Thymus (tissue), 14 donors: ENCODE measurements at places on chromosomes 6 and 20.
A peak's percentile ranks its signal among the peaks of the same experiment; 100 is the strongest.

DNA sequence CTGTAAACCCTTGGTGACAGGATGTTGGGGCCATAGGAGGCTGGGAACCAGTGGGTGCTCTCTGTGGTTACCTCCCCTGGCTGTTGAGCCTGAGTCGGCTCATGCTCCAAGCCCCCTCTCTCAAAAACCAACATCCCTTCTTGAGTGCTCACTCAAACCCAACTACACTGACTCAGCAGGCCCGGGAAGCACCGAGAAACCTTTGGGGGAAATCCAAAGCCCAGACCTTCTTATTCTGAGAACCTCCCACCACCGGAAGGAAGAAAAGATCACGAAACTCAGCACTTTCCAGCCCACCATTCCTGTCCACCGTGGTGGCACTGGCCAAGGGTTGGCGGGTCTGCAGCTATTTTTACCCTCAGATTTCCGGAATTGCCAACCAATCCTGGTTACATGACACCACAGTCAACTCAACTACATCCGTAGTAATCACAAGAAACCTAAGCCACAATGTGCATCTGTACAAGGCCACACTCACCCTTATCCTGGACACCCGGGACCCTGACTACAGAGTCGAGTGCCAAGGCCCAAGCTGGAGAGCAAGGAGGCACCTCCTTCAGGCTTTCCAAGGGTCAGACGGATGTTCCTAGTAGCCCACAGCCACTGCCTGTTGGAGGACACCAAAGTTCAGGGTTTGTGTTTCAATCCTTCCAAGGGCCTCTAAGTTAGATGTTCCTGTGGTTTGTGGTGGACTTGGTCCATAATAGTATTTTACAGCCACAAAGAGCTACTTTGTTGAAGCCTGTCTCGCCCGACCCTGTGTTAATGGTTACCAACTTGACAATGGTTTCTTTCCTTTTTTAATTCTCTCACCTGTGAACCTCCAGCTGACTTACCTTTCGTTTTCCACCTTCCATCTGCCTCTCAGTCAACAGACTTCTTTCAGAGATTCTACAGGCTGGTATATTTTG lies 317.0 kb downstream of the CDC5L start:
- no peak overlapping the region for H3K27ac ChIP-seq
- no peaks in the 10 kb centered on the region for H3K36me3 ChIP-seq
- no peaks in the 10 kb centered on the region for H3K27me3 ChIP-seq
- DNase-seq = no peak

GRCh38 chr20:33401184-33401920 lies at the start of gene CDK5RAP1:
Gene CDK5RAP1, minus strand, starts transcription at chr20:33401519. Its CDS starts 4,455 bp downstream, at chr20:33397064.
- peak within 1 kb of the TSS; percentile 58 for H3K27ac ChIP-seq
- H3K4me1 ChIP-seq = peaks cover 16% of the 10 kb centered on the region
- DNase-seq = peak; percentile 91
- peak within 1 kb of the TSS; percentile 85 for H3K4me3 ChIP-seq
- no peaks in the 10 kb centered on the region for H3K27me3 ChIP-seq

- H3K27me3 ChIP-seq = no peaks in the 10 kb centered on the region
- no peak for DNase-seq
- no peak overlapping the region for H3K4me3 ChIP-seq
Observed at GRCh38 chr6:44572346-44572745, 184.8 kb downstream of the CDC5L start.

DNA sequence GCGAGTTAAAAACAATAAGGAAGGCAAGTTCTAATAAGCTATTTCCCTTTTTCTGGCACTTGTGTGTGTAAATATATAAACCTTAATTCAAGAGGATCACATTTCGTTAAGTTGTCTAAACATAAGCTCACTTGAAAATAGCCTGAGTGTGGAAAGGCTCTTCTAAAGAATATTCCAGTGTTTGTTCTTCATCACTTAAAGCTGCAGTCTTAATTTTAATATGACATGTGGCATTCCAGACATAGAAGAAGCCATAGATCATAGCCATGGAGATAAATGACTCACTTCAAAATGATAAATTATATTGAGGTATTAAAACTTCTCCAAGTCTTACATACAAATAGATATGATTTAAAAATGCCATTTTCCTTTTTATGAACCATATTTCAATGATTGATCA lies 42.1 kb downstream of the IYD start:
- no peaks in the 10 kb centered on the region for H3K4me1 ChIP-seq
- H3K4me3 ChIP-seq = no peak overlapping the region
- no peaks in the 10 kb centered on the region for H3K36me3 ChIP-seq
- no peak for DNase-seq
- peaks cover 33% of the 10 kb centered on the region for H3K27me3 ChIP-seq

DNA sequence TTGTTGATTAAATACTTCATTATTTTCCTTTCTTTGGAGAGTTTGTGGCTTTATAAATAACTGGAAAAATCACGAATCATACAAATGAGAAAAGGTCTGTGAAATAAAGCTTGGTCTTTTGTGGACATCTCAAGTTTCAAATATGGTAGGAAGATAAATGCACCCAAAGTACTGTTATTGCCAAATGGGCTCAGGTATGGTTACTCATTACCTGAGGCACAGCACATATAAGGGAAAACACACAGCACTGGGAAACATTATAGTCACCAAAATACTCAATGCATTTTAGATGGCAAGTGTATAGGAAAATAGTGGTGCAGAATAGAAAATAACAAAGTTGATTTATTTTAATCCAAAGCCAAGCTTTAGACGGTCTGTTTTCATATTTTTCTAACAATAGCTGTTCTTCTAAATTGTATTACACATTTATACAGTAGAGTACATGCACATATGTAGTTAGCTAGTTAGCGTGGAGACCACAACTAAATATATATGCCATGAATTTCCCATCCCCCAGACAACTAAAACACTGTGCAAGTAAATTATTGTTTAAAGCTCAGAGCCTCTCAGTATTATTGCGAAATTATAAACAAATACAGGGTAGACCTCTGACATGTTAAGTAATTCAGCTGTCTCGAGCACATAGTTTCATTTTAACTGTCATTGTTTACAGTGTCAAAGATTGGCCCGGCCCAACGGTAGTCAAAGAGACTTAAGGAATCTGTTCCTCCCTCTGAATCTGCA lies 336.0 kb downstream of the SYNE1 start:
- peak overlapping the region; percentile 83 for H3K27ac ChIP-seq
- H3K4me3 ChIP-seq = peak overlapping the region; percentile 68
- DNase-seq = no peak
- no peaks in the 10 kb centered on the region for H3K36me3 ChIP-seq

- no peak for DNase-seq
- H3K27ac ChIP-seq = no peak overlapping the region
- no peaks in the 10 kb centered on the region for H3K36me3 ChIP-seq
- no peak overlapping the region for H3K4me3 ChIP-seq
- no peaks in the 10 kb centered on the region for H3K4me1 ChIP-seq
Observed at GRCh38 chr6:117441824-117442264, 16.1 kb upstream of the ROS1 start.

DNA sequence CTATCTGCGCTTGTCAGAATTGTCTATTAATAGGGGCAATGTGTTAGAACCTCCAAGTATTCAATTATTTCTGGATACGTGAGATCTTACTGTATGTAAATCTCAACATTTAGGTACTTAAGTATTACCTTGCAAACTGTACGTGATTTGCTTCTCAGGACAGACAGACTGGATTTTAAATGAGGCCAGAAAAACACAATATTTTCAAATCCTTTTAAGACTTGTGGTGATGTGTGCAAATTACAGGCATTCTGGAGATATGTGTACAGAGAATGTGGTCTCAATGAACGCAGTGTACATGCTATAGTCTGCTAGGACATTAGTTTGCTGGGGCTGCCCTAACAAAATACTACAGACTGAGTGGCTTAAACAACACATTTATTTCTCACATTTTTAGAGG lies 16.9 kb downstream of the CCR6 start:
- H3K4me1 ChIP-seq = no peaks in the 10 kb centered on the region
- H3K27ac ChIP-seq = no peak overlapping the region
- H3K36me3 ChIP-seq = no peaks in the 10 kb centered on the region
- no peak for DNase-seq
- H3K27me3 ChIP-seq = no peaks in the 10 kb centered on the region

DNA sequence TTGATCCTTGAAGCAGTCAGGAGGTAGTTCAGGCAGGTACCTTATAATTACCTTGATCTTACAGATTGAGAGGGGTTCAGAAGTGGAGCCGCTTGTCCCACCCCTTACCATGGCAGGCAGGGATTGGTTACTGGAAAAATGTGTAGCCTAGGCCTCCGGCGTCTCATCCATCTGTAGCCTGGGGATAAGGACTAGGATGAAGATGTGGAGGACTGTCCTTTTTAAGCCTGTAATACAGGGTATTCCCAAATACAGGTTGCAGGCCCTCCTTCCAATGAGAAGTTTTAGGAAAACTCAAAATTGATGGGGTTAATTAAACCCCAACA lies 2.8 kb downstream of the HMGA1 start:
- H3K4me3 ChIP-seq = no peak overlapping the region
- H3K36me3 ChIP-seq = peaks cover 57% of the 10 kb centered on the region
- no peak overlapping the region for H3K27ac ChIP-seq
- no peaks in the 10 kb centered on the region for H3K27me3 ChIP-seq

GRCh38 chr20:39342463-39342862 lies 380.3 kb downstream of the DHX35 start:
- no peak overlapping the region for H3K4me3 ChIP-seq
- H3K36me3 ChIP-seq = no peaks in the 10 kb centered on the region
- no peaks in the 10 kb centered on the region for H3K27me3 ChIP-seq
- no peak overlapping the region for H3K27ac ChIP-seq
- DNase-seq = no peak

DNA sequence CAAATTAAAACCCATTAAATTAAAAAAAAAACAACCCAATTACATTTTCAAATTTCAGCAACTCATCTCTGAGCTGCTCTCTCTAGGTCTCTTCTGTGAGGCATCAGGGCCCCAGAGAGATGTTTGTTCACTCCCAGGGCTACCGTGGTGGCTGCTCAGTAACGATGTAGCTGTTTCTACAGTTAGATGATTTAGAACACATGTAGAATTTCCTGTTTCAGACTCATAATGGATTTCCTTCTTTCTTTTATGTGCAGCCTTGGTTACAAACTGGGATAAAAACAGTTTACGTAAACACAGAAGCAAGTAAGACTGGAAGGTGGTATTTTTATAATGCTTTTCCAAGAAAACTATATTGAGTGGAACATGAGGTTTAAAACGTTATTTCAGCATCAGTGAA lies 116.1 kb upstream of the CCN2 start:
- H3K27ac ChIP-seq = no peak overlapping the region
- H3K36me3 ChIP-seq = no peaks in the 10 kb centered on the region
- DNase-seq = no peak
- no peaks in the 10 kb centered on the region for H3K4me1 ChIP-seq
- H3K27me3 ChIP-seq = no peaks in the 10 kb centered on the region

DNA sequence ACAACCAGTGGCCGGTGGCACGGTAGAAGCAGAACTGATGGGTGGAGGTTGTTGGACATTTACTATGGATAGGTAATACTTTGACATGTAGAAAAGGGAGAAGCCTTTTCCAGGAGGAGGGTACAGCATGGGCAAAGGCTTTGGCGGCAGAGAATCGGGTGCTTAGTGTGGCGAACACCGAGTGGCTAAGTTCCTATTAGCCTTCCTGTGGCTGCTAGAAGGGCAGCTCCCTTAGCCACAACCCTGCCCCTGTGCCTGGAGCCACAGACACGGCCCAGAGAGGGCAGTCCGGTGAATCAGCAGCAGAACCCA lies 37.9 kb upstream of the TGM2 start:
- no peaks in the 10 kb centered on the region for H3K4me1 ChIP-seq
- H3K27me3 ChIP-seq = no peaks in the 10 kb centered on the region
- H3K27ac ChIP-seq = no peak overlapping the region
- no peaks in the 10 kb centered on the region for H3K36me3 ChIP-seq
- no peak overlapping the region for H3K4me3 ChIP-seq

- H3K36me3 ChIP-seq = no peaks in the 10 kb centered on the region
- DNase-seq = no peak
- H3K4me1 ChIP-seq = no peaks in the 10 kb centered on the region
- no peaks in the 10 kb centered on the region for H3K27me3 ChIP-seq
Observed at GRCh38 chr6:15441215-15441868, 195.5 kb downstream of the JARID2 start.

DNA sequence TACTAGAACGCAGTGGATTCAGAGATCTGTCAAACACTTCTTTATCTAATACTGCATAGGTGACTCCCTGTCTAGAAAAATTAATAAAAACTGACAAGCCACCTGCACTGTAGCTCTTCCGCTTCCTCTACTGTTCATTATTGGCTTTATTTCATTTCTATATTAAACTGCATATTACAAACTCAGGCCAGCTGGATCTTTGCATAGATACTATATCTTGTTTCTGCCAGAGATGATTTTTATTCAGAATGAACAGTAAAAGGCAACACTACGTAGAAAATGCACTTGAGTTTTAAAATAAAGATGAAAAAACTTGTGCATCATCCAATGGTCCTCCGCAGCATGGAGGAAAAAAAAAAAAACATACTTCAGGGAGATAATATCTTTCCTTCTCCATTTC lies 508.3 kb downstream of the PRKN start:
- no peak for DNase-seq
- H3K36me3 ChIP-seq = no peaks in the 10 kb centered on the region
- no peaks in the 10 kb centered on the region for H3K4me1 ChIP-seq
- H3K27me3 ChIP-seq = no peaks in the 10 kb centered on the region
- no peak overlapping the region for H3K27ac ChIP-seq
- H3K4me3 ChIP-seq = no peak overlapping the region

- H3K27ac ChIP-seq = no peak overlapping the region
- no peak for DNase-seq
- H3K27me3 ChIP-seq = no peaks in the 10 kb centered on the region
- no peak overlapping the region for H3K4me3 ChIP-seq
- no peaks in the 10 kb centered on the region for H3K36me3 ChIP-seq
- H3K4me1 ChIP-seq = no peaks in the 10 kb centered on the region
Observed at GRCh38 chr20:60485012-60485760, 527.0 kb downstream of the CDH26 start.

DNA sequence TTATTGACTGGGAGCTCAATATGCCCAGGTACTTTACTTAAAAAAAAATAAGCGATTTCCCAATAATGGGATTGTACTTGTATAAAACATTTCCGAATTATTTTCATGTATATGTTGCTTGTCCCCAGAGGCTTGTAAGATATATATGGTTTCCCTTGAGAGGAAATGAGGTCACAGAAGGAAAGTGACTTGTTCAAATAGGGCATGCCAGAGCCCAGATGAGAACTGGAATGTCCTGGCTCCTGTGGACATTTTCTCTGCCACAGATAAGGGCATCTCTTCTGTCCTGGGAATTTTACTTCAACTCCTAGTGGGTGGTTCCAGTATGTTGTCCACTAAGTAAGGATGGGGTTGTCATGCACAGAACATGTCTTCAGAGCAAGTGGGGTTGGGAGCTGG lies 63.0 kb downstream of the LYRM2 start:
- H3K4me3 ChIP-seq = no peak overlapping the region
- no peaks in the 10 kb centered on the region for H3K36me3 ChIP-seq
- H3K4me1 ChIP-seq = no peaks in the 10 kb centered on the region
- no peaks in the 10 kb centered on the region for H3K27me3 ChIP-seq

DNA sequence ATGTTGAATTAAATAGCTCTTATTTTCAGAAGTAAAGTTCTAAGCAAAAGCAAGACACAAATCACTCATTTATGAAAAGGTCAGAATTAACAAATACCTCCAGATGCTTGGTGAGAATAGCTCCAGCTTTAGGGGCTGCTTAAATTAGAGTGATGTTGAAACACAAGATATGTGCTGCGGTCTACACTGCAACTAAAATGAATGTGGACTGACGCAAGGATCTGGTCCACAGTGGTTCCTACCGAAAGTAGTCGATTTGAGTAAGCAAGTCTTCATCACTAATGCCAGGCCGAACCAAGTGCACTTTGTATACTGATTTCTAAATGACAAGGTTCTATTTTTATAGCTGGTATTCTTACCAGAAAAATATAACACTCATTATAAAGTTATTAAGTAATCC lies 96.3 kb downstream of the PRDM1 start:
- no peak overlapping the region for H3K4me3 ChIP-seq
- H3K36me3 ChIP-seq = peaks cover 4% of the 10 kb centered on the region
- H3K4me1 ChIP-seq = no peaks in the 10 kb centered on the region
